Stimulated activated CD8-positive, alpha-beta memory T cell treated with anti-CD3 and anti-CD28 coated beads, Interleukin-12 subunit alpha, Interleukin-12 subunit beta, amount 100 ng/mL, for 4 hours (primary cell): ENCODE measurements at places on chromosomes 7 and 10.

- DNase-seq: no peak
Observed at GRCh38 chr7:128030654-128031611, at the start of gene LRRC4. Gene LRRC4 (minus strand): TSS chr7:128031437. CDS start chr7:128030640, 797 bp downstream.

DNA sequence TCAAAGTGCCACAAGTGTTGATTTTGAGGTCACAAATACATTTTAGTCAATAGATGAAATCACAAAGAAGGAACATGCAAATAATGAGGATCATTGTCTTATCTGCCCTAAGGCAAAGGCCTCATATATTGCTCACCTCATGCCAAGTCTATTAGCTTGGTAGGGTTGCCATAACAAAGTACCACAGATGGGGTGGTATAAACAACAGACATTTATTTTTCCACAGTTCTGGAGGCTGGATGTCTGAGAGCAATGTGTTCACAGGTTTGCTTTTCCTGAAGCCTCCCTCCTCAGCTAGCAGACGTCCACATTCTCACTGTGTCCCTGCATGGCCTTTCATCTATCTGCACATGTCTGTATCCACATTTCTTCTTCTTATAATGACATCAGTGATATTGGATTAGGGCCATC, 59.6 kb downstream of the RELN start:
- no peak for DNase-seq

GRCh38 chr7:742791-743190, 15.7 kb upstream of the PRKAR1B start:
- no peak for DNase-seq

- no peak for DNase-seq
Observed at GRCh38 chr10:110395350-110396283, 90.9 kb upstream of the SMNDC1 start.

GRCh38 chr10:85604136-85604725, 762.4 kb downstream of the GRID1 start:
- no peak for DNase-seq

DNA sequence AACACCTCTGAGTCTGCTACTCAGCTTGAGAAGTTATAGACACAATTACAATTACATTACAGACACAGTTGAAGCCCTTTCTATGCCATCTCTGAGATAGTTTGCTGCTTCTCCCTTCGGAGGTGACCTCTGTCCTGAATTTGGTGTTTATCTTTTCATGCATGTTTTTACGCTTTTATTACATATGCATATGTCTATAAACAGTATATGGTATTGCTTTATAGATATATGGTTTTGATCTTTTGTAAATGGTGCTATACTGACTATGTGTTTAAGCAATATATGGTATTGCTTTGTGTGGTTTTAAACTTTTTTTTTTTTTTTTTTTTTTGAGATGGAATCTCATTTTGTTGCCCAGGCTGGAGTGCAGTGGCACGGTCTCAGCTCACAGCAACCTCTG, 48.4 kb downstream of the HK1 start:
- DNase-seq: no peak

DNA sequence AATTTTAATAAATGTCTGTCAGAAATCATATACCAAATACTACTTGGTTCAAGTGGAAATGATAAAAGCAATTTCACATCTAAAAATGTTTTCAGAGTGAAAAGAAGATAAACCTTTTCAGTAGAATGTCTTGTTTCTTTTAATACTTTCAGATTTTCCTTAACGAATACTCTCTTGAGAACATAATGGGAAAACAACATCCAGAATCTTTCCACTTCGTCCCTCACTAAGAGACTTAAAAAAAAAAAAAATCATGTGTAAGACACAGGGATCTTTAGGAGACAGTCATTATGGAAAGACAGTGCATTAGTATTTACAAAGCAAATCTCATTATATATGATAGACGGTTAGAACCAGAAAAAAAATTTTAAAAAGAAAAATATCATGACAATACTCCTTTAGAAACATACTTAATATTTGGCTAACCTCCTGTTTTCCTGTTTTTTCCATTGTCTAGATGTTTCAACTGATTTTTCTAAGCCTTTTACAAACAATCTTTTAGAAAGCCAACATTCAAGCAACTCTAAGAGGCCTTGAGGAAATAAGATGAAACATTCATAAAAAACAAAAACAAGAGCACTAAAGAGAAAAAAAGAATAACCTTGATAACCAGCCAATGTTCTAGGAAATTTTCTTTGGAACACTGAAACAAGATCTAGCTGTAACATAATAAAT, 339.9 kb upstream of the LRRN3 start:
- no peak for DNase-seq
